ENCODE measurements at places on chromosomes 2 and 18.

DNA sequence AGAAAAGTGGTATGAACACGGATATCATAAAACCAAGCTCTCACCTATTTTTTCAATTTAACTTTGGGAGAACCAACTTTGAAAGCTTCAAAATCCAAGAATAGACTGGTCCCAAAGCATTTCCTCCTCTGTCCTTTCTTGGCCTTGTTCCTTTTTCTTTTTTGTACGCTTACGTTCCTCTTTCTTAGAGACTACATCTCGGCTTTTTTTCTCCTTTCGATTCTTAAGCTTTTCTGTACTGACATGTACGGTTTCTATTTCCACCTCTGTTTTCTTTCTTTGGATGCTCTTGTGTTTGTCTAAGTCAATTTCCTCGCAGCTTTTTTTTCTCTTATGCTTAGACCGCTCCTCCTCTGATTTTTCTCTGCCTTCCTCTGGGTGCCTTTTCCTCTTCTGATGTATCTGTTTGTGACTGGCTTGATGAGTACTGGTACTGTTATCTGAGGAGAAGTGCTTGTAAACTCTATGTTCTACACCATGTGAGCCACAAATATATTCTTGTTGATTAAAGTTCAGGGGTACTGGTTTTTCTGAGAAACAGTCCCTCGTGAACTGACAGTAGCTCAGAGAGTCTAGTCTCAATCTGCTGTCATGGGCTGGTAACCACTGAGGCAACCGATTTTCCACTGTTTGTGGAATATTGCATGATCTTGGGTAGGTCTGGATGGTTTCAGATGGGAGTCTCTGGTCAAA is 11.5 kb upstream of the RNU2-63P start:
- DNase-seq: no peak

DNA sequence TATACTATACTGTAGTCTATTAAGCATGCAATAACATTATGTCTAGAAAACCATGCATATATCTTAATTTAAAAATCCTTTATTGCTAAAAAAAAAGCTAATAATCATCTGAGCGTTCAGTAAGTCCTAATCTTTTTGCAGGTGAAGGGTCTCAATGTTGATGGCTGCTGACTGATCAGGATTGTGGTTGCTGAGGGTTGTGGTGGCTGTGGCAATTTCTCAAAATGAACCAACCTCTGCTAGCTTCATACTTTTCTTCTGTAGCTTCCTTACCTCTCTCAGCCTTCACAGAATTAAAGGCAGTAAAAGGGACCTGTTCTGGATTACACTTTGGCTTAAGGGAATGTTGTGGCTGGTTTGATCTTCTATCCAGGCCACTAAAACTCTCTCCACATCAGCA is 235.8 kb downstream of the NBAS start:
- DNase-seq: no peak

DNA sequence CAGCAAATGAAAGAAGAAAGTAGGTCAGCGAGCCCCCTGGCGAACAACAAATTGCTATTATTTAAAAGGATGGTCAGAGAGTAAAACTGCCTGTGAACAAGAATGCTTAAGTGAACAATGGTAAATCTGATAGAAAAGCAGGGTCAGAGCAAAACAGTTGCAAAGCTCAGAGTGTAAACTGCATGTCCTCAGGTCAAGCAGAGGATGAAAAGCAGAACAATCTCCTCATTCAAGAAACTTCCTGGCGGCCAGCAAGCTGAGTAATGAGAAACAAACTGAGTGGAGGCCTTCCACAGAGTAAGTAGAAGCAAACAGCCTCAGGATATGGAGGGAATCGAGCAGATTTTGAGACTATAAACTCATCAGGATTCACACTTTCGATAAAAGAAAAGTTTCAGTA is 117.9 kb downstream of the PPP1R1C start:
- DNase-seq: no peak

- no peak for DNase-seq
These were observed 11.7 kb downstream of the PROC start for GRCh38 chr2:127429844-127430425.

GRCh38 chr2:137910641-137911040 is 53.6 kb upstream of the HNMT start:
- DNase-seq: peak; percentile 26

- DNase-seq: no peak
These were observed 196.1 kb downstream of the ZNF407 start for GRCh38 chr18:74793746-74794145.
